NCI-H446 (cell line): ENCODE measurements at places on chromosomes 13 and 19.

DNA sequence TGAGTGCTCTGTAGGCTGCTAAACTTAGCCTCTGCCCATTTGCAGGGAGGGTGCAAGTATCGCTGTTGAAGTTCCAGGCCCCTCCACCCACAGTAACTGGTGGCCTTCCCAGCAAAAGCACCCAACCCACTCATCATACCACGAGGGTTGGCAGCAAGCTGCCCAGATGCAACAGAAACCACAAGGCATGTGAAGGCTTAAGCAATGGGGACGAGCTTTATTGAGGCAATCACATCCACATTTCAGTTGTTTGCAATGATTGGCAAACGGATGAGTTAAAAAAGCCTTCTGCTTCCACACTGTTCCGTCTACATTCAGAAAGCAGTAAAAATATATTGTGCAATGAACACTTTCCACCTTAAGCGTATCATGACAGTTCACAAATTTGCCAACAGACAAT is 10.3 kb downstream of the GJB6 start:
- DNase-seq = no peak

- DNase-seq = no peak
Measured at GRCh38 chr13:37488726-37489125, 109.8 kb downstream of the POSTN start.

- DNase-seq = no peak
Measured at GRCh38 chr19:39212375-39212742, 8.3 kb upstream of the SYCN start.

DNA sequence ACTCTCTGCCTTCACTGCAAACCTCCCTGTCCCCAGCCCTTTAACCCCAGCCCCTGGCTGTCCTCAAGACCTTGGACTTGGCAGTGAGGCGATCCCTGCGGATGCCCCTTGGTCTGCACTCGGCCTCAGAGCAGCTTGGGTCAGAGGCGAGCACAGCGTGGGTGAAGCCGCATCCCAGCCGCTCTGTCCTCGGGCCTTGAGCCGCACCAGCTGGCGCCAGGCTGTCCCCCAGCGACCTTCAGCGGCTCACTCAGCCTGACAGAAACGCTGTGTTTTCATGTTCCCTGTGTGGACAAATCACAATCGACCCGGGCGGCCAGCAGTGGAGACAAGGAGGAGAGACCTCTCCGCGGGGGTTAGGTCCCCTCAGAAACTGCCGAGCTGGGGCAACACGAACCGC is 52.0 kb downstream of the GNG7 start:
- no peak for DNase-seq

DNA sequence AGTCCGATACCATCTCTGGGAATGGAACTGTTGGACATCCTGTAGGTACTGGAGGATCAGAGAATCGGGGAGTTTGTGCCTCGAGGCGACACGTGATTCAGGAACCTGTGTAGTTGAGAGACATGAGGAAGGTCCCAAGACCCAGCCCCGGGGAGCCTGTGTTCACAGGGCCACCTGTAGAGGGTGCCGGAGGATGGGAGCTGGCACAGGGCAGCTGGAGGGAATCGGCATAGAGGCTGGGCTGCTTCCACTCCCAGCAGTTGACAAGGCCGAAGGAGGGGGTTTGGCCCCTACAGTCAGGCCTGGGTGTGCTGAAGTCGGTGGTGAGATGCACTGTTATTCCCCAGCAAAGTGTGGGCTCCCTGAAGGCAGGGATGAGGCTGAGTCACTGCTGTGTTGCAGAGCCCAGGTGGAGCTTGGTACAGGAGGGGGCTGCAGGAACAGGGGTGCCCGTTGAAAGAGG is 2.5 kb upstream of the ISYNA1 start:
- no peak for DNase-seq

GRCh38 chr19:30229525-30230174 is 142.5 kb upstream of the ZNF536 start:
- peak; percentile 42 for DNase-seq

DNA sequence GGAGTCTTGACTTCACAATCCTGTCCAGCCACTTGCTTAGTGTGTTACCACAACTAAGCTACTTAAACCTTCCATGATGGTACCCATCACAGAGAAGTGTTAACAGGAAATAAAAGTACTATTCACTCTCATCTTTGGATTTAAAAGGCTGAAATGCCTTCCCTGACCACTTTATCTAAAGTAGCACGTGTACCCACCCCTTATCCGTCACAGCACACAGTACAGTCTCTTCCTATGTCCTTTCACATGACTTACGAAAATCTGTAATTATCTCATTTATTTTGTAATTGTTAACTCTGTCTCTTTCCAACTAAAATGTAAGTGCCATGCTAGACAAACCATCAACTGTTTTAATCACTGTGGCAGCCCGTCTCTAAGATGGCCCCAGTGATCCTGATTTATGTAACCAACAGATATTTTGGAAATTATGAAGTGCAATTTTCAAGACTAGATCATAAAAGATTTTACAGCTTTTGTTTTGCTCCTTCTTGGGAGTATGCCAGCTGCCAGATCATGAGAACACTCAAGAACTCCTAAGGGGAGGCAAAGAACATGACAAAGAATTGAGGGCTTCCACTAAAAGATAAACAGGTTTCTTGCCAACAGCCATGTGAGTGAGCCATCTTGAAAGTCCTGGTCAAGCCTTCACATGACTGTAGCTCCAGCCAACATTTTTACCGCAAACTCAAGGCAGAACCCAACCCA is 44.9 kb downstream of the DIAPH3 start:
- DNase-seq = no peak

- DNase-seq = no peak
Measured at GRCh38 chr13:95434111-95434510, 118.4 kb upstream of the CLDN10 start.

DNA sequence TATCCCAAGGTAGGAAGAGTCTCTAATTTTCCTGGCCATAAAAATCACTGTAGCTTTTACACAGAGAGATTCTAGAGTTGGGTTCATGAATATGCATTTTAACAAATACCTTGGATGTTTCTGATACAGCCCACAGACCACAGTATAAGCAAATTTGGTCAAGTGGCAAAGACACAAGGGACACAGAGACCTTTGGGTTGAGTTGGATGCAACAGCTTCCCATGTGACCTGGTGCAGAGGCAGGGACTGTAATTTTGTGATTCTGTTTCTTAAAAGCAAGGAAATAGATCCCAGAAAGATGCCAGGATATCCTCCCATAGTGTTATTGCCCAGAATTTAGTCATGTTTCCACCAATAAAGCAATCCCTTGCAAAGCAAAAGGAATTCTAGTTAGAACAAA is 27.0 kb downstream of the FPR3 start:
- DNase-seq = no peak

GRCh38 chr13:95656386-95657015 is 12.0 kb upstream of the DZIP1 start:
- DNase-seq = no peak

GRCh38 chr19:47776568-47776967 is 1.9 kb upstream of the SELENOW start:
- DNase-seq = no peak
